Caki2 (cell line): ENCODE measurements at places on chromosomes 11 and 22.

GRCh38 chr11:1667906-1668305 is 29.1 kb upstream of the KRTAP5-6 start:
- DNase-seq = no peak

- DNase-seq = no peak
Observed at GRCh38 chr11:125422681-125423080, 73.4 kb downstream of the FEZ1 start.

DNA sequence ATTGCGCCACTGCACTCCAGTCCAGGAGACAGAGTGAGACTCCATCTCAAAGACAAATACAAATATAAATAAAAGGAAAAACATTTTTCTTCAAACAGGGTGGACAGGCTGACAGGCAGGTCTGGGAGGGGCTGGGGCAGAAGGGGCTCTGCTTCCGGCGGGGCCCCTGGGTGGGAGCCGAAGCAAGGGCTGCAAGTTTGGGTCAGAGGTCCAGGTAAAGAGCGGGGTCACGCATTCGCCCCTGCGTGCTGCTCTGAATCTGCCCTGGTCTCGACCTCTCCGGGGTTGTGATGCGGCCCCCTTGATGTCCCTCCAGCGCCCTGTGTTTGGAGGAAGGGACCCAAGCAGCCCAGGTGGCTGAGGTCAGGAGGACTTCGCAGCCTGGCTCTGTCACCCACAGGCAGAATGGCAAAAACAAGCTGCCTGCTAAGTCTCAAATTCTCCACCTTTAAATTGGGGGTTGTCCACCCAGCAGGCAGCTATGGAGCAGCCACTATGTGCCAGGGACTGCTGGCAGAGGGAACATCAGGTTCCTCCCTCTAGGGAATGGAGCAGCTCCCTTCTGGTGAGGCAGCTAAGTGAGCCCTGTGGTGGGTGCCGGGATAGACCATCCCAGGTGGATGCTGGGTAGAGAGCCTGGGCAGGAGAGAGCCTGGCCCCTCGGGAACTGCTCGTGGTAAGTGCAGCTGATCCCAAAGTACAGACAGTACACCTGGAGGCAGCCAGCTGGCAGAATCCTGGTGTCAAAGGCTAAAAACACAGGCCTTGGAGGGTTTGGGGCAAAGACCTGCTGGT is 10.3 kb upstream of the PHF21B start:
- no peak for DNase-seq

- no peak for DNase-seq
Observed at GRCh38 chr11:86575208-86575855, 97.1 kb downstream of the ME3 start.

- DNase-seq = no peak
Observed at GRCh38 chr22:25930788-25931310, 188.9 kb downstream of the MYO18B start.

- no peak for DNase-seq
Observed at GRCh38 chr11:70610566-70611565, 212.5 kb downstream of the CTTN start.

GRCh38 chr11:120877746-120878365 is 146.0 kb upstream of the TBCEL start:
- no peak for DNase-seq

GRCh38 chr11:69301455-69302401 is 7.8 kb downstream of the MYEOV start:
- peak; percentile 98 for DNase-seq

- no peak for DNase-seq
Observed at GRCh38 chr11:61863548-61864081, 27.7 kb downstream of the FADS3 start.

DNA sequence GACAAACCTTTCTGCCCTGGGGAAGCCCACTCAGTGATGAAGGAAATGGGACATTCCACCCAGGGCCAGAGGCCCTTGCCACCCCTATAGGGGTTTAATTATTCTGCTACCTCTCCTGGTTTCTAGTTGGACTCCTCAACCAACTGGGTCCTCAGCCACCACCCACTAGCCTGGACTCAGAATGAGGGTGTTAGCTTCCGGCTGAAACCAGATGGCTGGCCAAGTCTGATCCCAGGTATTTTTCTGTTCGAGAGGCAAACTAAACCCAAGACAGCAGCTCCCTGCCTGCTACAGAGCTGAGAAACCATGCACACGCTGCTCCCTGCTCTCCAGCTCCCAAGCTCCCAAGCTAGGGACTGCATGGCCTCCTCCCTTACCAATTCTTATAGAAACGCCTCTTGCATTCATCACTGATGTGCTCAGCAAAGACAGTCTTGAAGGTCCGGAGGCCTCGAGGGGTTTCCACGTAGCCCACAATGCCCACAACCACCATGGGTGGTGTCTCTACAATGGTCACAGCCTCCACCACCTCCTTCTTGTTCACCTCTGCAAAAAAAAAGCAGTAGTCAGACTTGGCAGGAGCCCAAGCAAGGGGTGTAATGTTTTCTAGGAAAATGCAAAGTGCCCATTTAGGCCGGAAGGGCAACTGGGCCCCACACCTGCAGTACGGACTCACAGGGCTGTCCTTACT is 2.2 kb downstream of the RPL3 start:
- peak; percentile 44 for DNase-seq

DNA sequence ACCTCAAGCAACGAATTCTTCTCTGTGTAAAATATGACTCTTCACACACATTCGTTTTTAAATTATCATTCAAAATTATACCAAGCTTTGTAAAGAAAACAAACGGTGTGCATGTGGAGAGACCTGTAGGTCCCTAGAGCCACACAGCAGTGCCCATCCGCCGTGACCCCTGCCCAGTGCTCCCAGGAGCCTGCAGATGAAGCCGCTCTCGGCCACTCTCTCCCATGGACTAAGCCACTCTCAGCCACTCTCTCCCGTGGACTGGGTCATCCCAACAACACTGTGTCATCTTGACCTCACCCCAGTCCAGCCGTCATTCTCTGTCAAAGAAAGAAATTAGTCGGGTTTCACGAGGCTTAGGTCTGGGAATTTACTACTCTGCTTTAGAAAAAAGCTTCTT is 391.6 kb downstream of the BRD1 start:
- DNase-seq = no peak

- DNase-seq = no peak
Observed at GRCh38 chr22:20510811-20511577, 3.6 kb downstream of the MED15 start.

- no peak for DNase-seq
Observed at GRCh38 chr11:61765550-61766253, 13.3 kb downstream of the MYRF start.

GRCh38 chr11:19220903-19221724 is 19.3 kb upstream of the CSRP3 start:
- no peak for DNase-seq
